ENCODE measurements at places on chromosomes 2 and 18.

- DNase-seq, result no peak
Observed at GRCh38 chr2:142052220-142052863, 78.5 kb downstream of the LRP1B start.

- DNase-seq, result no peak
Observed at GRCh38 chr18:24539866-24540617, 79.6 kb downstream of the HRH4 start.

GRCh38 chr2:186308347-186308746, 177.7 kb upstream of the ZC3H15 start:
- peak; percentile 42 for DNase-seq

GRCh38 chr18:62784338-62784965, 69.1 kb downstream of the PHLPP1 start:
- DNase-seq, result peak; percentile 72

DNA sequence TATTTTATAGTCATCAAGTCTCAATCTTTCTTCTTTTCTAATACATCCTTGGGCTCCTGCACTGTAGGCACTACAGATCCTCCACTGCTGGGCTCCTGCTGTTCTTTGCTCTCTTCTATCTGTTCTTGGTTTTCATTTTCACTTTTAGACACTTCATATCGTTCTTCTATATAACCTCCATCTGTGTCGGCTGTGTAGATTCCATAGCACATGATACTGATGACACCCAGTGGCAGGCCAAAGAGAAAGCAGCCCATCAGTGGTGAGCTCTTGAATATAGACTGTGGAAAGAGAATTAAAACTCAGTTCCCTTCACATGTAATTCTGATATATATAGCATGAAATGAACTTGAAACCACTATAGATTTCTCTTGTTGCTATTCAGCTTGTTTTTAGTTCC, 38.0 kb downstream of the TMX3 start:
- peak; percentile 27 for DNase-seq

- peak; percentile 37 for DNase-seq
Observed at GRCh38 chr2:11286749-11287148, 57.7 kb downstream of the ROCK2 start.

GRCh38 chr2:47070920-47071824, 83.9 kb downstream of the STPG4 start:
- DNase-seq, result peak; percentile 95

- DNase-seq, result no peak
Observed at GRCh38 chr2:161625314-161625919, 1.2 kb downstream of the SLC4A10 start.

GRCh38 chr2:241964133-241964532, 94.6 kb downstream of the RTP5 start:
- no peak for DNase-seq

GRCh38 chr2:141778315-141778835, 352.4 kb downstream of the LRP1B start:
- DNase-seq, result no peak

DNA sequence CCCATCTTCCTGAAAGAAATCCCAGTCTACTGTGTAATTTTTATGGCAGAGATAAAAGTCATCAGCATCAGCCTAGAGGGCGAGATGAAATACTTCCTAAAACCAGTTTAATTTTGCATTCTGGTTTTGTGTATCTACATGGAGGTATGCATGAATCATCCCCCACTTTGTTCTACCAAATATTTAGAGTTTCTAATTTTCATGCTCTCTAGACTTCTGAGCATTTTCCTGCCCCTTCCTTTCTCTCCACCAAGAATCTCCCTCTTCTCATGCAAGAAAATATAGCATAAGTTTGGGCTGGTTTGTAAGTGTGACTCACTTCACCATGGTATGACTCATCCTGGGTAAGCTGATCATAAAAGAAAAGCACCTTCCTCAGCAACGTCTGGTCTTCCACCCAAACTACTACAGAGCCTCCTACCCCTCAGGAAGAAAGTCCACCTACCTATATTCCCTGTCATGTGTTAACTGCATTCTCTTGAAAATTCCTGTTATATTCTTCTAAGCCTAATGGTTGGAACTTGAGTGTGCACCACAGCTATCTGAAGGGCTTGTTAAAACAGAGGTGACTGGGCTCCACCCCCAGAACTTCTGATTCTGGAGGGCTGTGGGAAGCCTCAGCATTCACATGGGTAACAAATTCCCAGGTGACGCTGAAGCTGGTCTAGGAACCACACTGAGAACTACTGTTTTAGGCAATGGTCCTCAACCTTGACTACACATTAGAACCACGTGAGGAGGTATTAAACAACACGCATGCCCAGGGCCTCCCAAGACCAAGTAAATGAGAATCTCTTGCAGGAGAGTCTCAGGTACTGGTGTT, 37.4 kb upstream of the RAPGEF4 start:
- DNase-seq, result peak; percentile 92

- no peak for DNase-seq
Observed at GRCh38 chr2:217864963-217865772, 137.6 kb downstream of the TNS1 start.

DNA sequence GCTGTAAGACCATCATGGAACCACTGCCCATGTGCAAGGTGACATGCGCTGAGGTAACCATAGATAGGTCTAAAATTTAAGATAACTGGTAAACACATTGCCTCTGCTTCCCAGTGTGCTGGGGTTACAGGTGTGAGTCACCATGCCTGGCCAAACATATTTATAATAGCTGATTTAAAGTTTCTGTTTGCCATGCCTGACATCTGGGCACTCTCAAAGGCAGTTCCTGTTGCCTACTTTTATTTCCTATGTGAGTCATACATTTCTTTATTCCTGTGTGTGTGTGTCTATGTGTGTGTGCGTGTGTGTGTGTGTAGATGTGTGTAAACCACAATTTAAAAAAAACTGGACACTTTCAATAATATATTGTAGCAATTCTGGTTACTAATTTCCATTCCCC, 415.2 kb upstream of the NETO1 start:
- DNase-seq, result peak; percentile 43

DNA sequence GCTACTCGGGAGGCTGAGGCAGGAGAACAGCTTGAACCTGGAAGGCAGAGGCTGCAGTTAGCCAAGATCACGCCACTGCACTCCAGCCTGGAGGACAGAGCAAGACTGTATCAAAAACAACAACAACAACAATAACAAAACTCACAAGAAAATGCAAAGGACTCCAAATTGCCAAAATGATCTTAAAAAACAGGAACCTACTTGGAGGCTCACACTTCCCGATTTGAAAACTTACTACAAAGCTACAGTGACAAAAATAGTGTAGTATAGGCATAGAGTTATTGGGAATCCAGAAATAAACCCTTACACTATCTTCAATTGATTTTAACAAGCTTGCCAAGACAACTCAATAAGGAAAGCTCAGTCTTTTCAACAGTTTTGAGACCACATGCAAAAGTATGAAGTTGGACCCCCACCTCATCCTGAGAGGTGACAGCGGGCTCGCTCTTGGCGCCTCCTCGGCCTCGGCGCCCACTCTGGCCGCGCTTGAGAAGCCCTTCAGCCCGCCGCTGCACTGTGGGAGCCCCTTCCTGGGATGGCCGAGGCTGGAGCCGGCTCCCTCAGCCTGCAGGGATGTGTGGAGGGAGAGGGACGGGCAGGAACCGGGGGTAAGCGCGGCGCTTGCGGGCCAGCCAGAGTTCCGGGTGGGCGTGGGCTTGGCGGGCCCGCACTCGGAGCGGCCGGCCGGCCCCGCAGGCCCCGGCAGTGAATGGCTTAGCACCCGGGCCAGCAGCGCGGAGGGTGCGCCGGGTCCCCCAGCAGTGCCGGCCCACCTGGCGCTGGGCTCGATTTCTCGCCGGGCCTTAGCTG, 18.3 kb upstream of the ACVR2A start:
- DNase-seq, result no peak

DNA sequence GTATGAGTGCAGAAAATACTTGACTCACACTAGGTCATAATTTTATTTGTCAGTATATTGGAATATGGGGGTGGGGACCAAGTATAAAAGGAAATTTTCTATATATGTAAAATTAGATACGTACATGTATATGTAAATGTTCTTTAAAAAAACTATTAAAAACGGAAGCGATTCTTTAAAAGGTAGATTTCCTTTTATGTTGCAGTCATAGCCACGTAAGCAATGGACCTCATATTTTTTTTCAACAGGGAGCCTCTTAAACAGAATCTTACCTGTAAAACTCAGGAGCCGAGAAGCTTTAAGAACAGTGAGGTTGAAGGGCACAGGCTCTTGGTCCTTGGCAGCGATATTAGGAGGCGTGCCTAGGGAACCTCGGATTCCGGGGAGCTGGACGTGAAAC, 3.3 kb downstream of the RHBDD1 start:
- DNase-seq, result no peak

Data from fibroblast of mammary gland (primary cell).